ENCODE measurements at places on chromosomes 4 and X.

DNA sequence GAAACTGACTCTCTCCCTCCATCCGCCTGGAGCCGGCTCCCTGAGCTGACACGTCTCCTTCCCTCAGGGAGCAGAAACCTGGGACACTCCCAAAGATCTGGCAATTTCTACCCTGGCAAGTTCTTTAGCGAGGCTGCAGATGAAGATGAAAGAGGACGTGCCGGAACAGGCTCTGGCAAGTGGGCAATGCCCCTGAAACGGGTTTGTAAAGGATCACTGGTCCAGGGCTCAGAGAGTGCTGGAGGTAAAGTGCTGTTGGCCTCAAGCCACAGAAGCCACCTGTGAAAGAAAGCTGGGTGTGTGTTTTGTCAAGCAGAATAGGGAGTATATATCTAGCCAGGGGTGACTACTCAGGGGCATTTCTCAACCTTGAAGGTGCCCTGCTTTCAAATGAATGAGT lies 131.4 kb upstream of the ATP6AP2 start:
- no peak for DNase-seq

DNA sequence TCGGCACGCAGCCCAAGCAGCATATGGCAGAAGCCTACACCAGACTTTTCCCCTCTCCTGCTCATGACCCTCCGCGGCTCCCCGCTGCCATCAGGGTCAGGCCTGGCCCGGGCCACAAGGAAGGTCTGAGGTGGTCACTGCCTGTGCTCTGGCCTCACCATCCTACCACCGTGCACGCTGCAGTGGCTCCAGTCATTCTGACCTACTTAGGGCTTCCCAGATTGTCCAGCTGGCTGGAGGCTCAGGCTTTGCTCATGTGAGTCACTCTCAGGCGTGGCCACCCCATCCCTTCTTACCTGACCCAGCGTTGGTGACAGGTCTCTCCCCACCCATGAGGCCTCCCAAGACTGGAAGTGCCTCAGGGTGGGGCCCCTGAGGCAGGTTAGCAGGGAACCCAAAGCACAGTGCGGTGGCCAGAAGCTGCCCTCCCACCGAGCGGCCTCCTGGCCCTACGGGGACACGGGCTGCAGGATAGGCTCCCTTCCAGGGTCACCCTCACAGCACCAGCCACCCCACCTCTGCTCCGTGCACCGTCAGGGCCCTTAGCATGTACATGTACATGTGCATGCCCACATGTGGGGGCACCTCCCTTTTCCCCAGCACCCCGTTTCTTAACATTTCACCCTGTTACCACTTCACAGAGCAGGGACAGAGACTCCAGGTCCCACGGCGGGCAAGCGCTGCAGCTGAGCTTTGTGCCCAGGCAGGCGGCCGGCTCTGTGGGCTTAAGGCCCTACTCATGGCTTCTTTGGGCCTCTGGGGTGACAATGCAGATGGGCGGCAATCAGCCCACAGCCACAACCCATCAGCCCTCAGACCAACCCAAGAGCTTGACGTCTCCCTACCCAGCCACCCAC lies 2.2 kb downstream of the TREX2 start:
- DNase-seq = no peak

DNA sequence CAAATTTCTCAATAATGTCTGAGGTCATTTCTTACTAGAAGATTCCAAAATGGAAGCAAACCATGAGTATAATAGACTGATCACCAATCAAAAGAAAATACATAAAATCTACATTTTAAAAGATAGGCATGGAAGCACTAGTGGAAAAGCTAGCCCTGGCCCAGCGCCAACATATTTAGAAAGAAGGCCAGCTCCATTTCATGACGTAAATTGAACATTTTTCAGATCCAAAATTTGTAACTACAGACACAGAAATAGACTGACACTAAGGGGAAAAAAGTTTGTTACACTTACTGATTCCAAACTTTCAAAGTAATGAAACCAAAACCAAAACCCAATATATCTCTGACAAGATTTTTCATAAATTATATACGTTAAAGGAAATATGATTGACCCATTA lies 117.7 kb downstream of the ADAMTS3 start:
- DNase-seq = no peak

DNA sequence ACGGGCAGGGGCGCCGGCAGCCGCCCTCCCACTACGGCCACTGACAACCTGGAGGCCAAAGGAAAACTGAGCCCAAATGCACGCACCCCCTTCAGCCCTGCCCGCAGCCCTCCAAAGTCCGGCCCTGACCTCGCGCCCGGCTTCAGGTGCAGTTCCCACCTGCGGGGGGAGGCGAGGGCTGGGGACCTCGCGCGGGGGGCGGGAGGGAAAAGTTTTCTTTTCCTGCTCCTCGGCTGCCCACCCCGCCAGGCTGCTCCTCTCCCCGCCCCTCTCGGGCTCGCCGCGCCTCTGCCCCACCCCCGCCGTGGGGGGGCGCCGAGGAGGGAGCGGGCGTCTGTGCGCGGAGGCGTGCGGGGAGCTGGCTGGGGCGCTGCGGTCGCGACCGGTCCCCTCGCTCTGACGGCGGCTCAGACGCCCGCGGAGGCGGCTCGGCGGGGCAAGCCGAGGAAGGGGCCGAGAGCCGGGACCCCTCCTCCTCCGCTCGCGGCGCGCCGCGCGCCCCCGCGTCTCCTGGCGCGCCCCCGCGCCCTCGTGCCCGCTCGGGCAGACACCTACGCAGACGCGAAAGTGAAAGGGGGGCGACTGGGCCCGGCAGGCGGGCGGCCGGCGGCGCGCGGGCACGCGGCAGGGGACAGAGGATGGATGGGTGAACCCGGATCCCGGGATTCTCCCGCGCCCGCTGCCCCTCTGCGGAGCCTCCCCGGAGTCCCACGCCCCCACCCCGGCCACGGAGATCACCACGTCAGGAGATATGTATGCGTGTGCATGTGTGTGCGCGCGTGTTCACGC lies 3.1 kb upstream of the NR3C2 start:
- DNase-seq = no peak

- no peak for DNase-seq
These were observed 90.7 kb downstream of the GRIA3 start for GRCh38 chrX:123274796-123275195.

DNA sequence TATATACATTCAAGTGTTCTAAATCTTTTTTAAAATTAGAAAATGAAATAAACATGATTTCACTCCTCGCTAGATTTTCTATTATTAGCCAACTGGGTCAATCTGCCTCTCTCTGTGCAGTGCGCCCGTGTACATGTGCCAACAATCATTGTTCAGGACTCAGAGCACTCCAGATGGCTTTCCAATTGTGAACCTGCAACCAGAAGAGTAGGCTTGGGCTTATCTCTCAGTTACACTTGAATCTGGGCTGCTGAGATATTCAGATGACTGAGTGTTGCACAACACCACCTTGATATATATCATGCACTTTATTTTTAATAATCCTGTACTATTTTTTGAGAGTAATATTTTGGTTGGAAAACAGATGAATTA lies 184.0 kb upstream of the FSTL5 start:
- no peak for DNase-seq

GRCh38 chrX:115533485-115533884 lies 27.5 kb upstream of the PLS3 start:
- DNase-seq = peak; percentile 36
